ENCODE measurements at places on chromosomes 16 and 17.

GRCh38 chr16:79297296-79297695 is 303.2 kb downstream of the MAF start:
- DNase-seq = no peak

GRCh38 chr16:60641067-60641665 is 1395.1 kb downstream of the CDH8 start:
- DNase-seq = no peak

GRCh38 chr16:66923247-66923731 is 2.0 kb downstream of the RRAD start:
- no peak for DNase-seq

DNA sequence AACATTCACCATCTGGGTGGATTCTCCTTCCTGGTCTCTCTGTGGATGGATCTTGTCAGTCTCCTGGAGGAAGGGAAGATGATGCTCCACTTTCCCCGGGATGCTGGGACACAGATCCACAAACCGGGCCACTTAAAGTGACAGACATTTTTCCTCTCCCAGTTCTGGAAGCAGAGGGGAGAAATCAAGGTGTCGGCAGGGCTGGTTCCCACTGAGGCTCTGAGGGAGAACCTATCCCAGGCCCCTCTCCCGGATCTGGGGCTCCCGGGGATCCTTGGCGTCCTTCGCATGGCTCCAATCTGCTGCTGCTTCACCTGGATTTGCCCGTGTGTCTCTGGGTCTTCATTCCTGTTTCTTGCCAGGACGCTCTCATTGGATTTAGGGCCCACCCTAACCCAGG is 263.1 kb upstream of the TNRC6C start:
- DNase-seq = no peak

GRCh38 chr17:16027708-16028584 is 28.3 kb downstream of the TTC19 start:
- DNase-seq = peak; percentile 74

GRCh38 chr17:31311526-31311925 is 2.3 kb downstream of the EVI2B start:
- no peak for DNase-seq

DNA sequence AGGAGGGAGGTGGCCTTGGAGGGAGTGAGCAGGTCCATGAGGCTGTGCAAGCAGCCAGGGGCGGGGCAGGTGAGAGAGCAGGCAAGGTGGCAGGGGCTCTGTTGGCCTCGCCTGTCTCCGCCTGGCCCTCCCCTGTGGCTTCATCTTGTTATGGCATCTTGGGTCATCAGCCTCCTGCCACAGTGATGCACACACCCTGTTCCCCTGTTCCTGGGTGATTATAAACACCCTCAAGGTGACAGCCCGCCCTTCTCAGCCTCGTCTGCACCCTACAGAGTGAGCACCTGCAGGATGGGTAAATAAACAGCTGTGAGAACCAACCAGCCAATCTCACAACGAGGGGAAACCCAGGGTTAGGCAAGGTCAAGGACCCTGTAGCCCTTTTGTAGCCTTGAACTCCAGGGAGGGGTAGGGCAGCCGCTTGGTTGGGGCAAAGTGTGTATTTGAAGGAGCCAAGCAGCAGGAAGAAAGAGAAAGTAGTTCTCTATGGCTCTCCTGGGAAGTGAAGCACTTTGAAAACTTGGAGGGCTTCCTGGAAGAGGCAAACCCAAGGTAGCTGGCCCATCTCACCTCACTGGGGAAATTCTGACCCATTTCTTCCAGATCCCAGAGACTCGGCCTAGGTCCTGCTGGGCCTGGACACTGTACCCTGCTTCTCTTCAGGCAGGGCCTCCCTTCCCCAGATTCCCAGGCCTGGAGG is 60.6 kb downstream of the NT5M start:
- no peak for DNase-seq

DNA sequence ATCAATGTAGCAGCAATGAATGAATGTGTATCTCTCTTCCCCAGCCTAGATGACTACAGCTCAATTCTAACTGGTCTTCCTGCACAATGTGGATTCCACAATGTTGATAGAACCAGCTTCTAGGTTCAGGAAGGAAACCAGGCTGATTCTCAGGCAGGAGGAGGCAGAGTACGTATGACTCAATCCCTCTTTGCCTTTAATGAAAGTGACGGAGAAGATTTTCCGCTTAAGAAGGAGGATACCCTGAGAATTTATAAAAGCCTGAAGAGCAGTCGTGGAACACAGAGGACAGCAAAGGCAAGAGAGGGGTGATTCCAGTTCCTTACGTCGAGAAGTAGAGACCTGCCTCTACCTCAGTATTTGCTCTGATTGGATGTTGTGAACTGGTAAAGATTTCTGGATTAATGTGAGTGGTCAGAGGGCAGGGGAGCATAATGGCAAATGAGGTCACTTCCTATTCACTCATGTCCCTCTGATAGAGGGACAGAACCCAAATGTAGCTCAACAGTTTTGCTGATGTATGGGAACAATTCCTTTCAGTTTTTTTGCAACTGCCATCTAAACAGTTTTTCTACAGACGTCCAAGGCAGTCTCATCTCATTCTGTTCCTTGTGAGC is 15.0 kb upstream of the SLC16A11 start:
- DNase-seq = no peak

- DNase-seq = peak; percentile 38
These were observed 790 bp downstream of the CRHR1 start for GRCh38 chr17:45784741-45785479.

DNA sequence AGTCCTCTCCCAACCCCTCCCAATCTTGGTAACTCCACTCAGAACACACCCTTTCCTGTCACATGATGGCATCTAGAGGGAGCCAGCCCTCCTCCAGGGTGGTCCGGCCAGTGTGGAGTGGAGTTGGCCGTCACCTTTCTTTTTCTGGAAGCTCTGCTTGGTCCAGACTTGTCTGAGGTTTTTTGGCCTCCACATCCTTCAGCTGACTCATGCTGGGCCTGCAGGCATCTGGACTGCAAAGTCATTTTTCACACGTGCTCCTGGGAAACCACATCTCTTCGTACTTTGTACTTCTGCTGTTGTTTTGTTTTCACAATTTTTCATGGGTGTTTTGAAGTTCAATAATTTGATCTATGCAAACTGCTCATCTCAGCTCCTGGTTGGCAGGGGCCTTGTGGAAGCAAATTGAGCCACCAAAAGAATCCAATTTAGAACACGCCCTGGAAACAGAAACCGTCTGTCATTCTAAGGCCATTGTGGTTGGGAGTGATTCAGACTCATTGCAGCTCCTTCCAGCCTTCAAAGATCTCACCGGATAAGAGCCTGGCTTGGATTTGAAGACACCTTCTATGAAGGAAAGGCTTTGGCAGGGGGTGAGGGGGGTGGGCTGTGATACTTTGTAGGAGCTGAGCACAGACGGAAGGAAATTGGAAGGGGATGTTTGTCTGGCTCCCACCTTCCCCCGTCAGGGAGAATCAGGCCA is 42.4 kb upstream of the NF1 start:
- DNase-seq = peak; percentile 12

- peak; percentile 47 for DNase-seq
These were observed 715 bp downstream of the TLCD3A start for GRCh38 chr17:732902-733720.

- no peak for DNase-seq
These were observed at the start of gene ARL5C for GRCh38 chr17:39165841-39166349. ARL5C (minus strand) TSS chr17:39166161; CDS start chr17:39165760, 401 bp downstream.

DNA sequence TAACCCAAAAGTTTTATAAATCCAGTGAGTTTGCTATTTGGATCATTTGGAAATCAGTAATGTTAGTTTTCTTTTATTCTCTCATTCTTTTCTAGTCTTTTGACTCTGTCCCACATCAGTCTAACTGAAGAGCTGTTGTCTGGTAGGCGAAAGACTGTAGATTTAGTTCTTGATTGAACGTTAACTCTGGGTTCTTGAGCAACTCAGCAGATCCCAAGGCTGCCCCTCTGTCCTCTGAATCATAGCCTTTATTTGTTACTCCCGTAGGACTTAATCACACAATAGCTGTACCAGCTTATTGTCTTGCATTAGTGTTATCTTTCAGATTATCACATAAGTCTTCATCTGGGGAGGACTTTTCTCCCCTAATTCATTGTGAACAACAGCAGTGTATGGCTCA is 119.3 kb upstream of the TOM1L1 start:
- DNase-seq = no peak

- no peak for DNase-seq
These were observed 12.9 kb downstream of the VASN start for GRCh38 chr16:4384509-4384942.

DNA sequence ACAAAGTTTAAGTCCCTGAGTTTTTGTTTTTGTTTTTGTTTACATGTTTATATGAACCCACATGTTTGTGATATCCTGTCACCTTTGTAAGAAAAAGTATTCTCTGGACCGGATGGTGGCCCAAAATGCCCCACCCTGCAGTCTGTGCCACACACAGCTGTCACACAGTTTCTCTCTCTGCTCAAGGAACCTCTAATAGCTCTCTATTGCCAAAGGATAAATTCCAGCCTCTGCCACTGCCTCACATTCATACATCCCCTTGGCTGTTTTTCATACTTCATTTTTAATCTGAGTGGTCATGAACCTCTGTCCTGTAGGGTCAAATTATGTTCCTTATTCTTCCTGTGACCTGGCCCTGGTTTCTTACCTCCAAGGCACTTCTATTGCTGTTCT is 520.3 kb upstream of the CDH5 start:
- no peak for DNase-seq

GRCh38 chr17:19877364-19877945 is 9.7 kb upstream of the ULK2 start:
- DNase-seq = no peak

DNA sequence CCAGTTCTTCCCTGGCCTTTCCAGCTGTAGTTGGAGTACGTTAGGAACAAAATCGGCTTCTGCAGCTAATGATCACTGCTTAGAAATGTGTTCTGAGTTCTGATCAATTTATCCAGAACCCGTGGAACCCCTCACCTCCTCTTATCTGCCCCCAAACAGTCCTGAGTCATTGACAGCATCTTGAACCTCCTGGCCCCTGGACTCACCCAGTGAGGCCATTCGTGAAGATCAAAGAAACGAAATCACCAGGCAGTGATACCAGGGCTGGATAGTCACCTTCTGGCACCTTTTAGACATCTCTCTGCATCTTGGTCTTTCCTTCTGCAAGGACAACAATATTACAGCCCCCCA is 17.0 kb upstream of the EXOC7 start:
- DNase-seq = no peak

DNA sequence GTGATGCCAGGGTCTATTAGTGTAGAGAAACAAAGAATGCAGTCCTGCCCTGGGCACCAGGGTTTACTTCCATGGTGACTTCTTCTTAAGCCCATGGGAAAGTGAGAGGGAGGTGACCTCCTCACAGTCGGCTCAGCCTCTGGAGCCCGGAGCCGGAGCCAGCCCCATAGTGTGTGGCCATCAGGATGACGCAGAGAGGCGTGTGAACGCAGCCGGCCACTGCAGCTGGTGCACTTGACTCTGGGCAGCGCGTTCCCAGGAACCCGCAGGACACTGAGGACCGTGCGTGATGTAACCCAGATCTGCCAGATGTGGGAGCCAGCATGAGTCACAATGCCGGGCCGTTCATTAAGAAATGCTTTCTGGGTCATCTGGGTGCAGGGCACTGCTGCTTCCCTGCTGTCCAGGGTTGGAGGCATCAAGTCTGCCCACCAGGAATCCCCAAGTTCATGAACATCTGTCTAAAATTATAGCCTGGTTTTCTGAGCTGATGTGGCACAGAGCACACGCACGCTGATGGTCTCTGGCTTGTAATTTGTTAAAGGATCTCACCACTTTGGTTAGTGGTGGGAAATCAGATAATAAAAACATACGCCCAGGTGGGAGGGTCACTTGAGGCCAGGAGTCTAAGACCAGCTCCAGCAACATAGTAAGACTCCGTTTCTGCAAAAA is 114.1 kb downstream of the PITPNC1 start:
- no peak for DNase-seq

- DNase-seq = no peak
These were observed 77.4 kb downstream of the LMF1 start for GRCh38 chr16:893360-893759.

GRCh38 chr17:60147553-60148223 is 2.1 kb upstream of the CA4 start:
- DNase-seq = no peak

GRCh38 chr17:67492824-67493517 is 115.9 kb downstream of the PITPNC1 start:
- no peak for DNase-seq

DNA sequence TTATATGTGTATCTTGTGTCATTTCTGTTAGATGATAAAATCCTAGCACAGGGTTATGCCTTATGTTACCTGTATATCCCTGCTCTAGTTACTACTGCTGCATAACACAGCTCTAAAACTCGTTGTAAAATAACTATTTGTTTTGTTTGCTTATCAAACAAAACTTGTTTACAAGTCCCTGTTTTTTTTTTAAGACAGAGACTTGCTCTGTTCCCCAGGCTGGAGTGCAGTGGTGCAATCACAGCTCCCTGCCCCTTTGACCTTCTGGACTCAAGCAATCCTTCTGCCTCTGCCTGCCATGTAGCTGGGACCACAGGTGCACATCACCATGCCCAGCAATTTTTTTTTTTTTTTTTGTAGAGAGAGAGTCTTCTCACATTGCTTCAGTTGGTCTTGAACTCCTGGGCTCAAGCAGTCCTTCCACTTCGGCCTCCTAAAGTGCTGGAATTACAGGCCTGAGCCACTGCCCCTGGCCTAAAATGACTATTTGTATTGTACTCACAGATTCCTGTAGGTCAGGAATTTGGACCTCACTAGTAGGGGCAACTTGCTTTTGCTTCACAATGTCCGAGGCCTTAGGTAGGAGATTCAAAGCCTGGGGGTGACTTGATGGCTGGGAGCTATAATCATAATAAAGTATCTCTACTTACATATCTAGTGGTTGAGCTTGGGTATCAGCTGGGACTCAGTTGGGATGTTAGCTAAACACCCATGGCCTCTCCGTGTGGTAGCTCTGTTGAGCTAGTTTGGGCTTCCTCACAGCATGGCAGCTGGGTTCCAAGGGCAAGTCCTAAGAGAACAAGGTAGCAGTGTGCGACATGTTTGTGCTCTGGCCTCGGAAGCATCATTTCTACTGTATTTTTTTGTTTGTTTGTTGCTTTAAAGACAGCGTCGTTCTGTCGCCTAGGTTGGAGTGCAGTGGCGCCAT is 12.6 kb downstream of the DUSP14 start:
- no peak for DNase-seq

DNA sequence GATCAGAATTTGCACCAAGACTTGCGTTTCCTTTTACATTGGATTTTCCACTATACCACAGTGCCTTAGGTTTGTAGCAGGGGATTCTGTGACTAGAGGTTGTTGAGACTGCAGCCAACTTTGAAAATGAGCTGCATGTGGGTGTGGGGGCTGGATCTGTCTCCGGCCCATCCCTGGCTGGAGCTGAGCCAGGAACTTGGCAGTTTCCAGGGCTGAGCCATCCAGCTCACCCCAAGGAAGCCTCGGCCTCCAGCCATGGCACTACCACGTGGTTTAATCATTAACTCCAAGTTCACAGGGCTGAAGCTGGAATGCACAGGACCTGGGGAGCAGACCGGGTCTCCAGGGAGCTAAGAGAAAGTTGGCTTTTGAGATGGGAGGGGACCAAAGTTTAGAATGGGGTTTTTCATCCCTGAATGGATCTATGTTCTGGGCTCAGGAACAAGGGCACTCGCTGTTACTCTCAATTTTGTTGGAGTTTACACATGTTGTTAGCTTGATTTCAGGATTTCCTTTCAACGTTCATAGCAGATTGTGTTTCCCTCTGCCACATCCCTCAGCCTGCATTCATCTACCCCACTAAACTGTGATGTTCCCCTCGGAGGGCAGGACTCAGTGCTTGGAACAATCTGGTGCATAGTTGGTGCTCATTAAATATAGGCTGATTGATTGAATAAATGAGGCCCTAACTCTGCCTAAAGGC is 42.3 kb upstream of the HNF1B start:
- no peak for DNase-seq

GRCh38 chr17:34366010-34366409 is 3.0 kb upstream of the CCL1 start:
- no peak for DNase-seq

All from erythroblast (primary cell).